ENCODE measurements at places on chromosomes 2 and 18.

DNA sequence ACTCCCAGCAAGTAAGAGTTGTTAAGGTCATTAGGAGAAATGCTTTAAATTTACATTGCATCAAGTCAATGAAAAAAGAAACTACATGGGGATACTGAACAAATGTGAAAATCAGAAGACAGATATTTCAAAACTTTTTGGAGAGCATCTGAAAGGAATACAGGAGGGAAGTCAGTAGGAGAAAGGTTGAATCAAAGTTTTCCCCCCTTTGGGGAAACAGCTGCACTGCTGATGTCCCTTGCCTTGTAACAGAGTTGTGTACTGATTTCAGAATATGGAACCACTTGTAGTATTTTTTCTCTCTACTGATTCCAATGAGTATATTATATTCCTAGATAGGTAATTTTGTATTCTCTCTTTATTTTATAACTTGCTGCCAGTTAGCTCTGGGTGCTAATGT is 592.5 kb upstream of the ZEB2 start:
- DNase-seq, result no peak

- no peak for DNase-seq
These were observed 292.1 kb downstream of the SLC4A3 start for GRCh38 chr2:219919506-219919905.

DNA sequence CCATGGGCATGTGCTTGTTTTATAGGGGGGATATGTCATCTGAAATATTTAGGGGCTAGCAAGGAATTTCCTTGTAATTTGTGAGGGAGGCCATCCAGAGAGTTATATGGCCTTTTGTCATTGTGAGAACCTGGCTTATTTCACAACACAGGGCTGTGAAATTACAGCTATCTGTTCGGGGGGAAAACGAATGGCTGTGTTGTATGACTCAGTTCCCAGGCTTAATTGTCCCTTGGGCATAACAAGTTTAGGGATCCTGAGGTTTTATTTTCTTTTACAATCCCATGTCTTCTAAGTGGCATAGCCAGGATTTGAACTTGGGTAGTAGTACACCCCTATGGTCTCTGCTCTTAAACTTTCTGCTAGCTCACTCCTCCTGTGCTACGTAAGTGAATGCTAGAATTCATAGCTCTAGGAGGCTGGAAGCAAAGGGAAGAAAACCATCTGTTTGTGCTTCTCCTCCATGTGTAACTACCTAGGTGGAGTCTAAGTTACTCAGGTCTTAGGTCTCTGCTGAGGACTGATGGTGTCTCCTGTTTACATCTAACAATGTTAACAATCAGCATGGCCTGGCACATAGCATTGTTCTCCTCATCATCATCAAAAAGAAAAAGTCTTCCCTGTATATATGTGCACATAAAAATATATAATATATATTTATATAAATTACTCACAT is 53.8 kb downstream of the SKA1 start:
- no peak for DNase-seq

DNA sequence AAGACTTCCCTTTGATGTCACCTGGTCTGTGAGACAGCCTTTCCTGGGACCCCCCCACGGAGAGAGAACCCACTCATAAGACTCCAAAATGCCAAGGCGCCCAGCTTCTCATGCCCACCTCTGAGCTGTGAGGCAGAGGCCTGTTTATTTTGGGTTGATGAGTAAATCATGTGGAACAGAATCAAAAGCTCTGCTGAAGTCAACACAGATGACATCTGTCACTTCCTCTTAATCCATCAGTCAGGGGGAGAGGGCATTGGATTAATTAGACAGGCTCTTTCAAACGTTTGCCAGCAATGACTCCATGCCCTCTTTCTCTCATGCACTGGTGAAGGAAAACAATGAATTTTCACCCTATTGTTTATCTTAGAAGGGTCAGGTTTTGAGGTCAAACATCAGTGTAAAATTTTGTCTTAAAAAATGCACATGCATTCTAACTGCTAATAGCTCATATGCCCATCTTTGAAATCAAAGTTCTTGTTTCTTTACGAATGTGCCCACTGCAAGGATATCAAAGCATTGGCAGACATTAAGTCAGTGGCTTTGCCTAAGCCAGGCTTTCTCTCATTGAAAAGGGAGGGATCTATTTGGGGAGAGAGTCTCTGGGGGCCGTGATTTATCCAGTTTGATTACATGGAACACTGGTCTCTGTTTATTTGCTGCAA is 184.1 kb downstream of the ACKR3 start:
- DNase-seq, result no peak

GRCh38 chr2:71492112-71492511 is 38.8 kb downstream of the DYSF start:
- DNase-seq, result no peak

DNA sequence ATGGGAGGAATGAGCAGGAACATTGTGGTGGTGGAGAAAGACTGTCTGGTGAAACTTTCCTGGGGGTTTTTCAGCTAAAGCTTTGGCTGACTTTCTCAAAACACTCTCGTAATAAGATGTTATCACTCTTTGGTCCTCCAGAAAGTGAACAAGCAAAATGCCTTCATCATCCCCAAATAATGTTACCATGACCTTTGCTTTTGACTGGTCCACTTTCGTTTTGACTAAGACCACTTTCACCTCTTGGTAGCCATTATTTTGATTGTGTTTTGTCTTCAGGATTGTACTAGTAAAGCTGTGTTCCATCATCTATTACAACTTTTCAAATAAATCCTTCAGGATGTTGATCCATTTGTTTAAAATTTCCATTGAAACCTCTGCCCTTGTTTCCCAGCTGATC is 103.2 kb downstream of the AKAIN1 start:
- no peak for DNase-seq

- no peak for DNase-seq
These were observed 30.4 kb downstream of the AOX1 start for GRCh38 chr2:200616193-200616592.

DNA sequence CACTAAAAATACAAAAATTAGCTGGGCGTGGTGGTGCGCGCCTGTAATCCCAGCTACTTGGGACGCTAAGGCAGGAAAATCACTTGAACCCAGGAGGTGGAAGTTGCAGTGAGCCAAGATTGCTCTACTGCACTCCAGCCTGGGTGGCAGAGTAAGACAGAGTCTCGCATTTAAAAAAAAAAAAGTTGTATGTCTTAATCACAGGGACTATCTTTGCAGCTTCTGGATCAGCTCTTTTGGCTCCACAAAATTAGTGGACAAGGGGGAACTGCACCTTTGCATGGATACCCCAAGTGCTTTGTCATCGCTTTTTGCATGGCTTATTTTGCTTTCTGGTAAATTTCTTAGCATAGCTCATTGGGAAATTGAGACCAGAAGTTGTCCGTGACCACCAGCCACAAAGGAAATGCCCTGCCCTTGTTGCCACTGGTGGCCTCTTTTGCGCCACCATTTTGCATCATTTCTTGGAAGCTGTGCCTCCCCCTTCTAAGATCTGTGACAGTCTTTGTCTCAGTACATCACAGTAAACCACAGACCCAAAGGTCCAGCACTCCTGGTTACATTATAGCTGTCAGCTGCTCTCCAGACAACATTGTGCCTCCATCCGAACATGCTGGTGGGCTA is 43.9 kb upstream of the PCBP1 start:
- no peak for DNase-seq

DNA sequence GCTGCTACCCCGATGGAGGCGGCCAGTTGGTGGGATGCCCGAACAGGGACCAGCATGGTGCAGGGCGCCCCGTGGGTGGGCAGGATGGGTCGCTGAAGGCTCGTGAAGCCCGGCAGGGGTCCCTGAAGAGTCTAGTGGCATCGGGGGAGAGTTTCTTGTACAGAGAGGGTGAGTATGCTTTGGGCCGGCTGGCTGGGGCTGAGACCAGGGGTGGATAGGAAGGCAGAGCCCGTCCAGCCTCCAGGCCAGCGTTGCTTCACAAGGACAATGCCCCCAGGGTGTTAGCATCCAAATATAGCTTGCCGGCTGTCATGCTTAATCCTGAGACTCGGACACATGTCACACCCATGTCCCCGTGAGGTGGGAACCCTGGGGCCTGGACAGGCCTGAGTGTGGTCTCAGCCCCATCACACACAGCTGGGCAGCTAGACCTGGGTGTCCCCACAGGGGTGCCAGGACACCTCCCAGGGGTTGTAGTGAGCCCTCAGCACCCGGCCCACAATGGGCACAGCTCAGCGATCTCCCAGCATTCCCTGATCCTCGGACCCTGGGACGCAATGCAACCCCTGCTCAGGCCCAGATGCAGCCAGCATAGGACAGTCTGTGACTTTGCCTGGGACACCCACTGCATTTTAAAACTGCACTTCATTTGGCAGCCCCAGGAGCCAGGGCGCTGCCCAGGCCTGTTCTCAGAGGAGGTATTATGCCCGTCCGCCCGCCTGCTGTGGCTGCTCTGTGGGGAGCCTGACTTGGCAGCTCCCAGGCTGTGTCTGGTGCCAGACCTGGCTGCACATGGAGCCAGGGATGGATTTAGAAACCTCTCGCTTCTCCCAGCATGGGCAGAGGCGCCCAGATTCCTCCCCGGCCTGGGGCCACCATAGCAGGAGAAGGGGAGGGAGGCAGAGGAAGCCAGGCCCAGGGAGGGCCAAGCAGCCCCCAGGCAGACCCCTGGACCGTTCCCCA is 36.4 kb downstream of the RAMP1 start:
- DNase-seq, result no peak

DNA sequence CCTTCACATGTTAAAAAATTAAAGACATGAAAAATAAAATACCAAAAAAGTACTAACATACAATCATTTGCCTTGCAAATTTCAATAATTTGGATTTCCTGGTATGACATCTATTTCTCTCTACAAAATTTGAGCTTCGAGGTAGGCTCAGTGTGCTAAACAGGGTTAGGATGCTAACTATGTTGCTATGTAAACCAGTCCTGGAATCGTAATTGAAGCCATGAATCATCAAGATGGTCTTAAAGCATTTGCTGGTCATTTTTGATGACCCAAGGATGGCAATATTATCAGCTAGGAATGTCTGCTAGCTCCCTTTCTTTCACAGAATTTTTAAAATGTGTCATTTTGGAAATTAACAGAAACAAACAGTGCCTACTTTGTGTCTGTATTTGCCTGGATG is 107.9 kb upstream of the TTC39C start:
- no peak for DNase-seq

DNA sequence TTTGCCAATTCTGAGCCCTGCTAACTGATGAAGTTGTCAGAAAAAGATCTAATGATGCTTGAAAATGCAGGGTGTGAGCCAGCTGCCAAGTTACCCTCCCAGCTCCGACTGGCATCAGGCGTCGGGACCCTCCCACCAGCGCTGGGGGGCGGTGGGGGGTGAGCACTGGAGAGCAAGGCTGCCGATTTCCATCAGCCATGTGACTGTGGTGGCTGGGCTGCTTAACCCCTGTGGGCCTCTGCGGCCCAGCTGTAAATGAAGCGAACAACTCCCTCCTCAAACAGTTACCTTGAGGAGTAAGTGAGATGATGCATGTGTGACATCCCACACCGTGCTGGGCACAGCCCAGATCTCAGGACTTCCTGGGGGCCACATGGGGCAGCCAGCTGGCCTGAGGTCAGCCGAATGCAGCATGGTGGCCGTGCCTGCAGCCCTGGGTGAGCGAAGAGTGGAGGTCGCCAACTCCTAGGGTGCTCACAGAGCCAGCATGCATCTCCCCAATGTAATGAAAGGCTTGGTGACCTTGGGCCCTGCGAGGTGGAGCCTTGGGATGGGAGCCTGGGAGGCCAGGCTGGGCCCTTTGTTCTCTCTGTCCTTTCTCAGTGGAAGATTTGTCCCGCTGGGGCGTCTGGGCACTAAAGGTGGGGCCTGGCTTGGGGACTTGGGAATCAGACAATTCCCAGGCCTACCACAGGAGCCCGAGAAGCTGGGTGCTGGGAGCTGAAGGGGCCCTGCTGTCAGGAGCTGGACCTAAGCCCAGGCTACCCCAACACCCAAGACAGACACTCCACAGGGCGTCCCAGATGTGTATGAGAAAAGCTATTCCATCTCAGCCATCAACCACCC is 25.1 kb downstream of the CIB4 start:
- no peak for DNase-seq

- no peak for DNase-seq
These were observed 43.5 kb upstream of the ZNF397 start for GRCh38 chr18:35197296-35197695.

DNA sequence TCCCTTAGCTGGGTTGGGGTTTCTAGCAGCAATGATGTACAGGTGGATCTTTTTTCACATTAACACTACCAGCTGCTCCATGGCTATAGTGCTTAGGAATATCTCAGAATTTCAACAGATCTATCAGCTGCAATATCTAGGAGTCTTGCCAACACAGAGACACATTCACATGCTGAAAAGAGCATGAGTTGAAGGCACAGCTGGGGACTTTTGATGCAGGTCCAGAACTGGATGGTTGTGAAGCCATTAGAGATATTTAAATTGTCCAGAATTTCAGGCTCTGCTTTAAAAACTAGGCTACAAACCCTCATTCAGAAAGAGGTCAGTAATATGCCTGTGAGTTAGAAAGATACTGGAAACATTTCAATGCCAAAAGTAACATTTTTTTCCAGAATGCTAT is 122.2 kb upstream of the CCDC195 start:
- DNase-seq, result no peak

- DNase-seq, result no peak
These were observed 94.9 kb downstream of the BCL2 start for GRCh38 chr18:63224630-63225029.

GRCh38 chr2:95361216-95361980 is 41.1 kb upstream of the FAHD2A start:
- DNase-seq, result no peak

DNA sequence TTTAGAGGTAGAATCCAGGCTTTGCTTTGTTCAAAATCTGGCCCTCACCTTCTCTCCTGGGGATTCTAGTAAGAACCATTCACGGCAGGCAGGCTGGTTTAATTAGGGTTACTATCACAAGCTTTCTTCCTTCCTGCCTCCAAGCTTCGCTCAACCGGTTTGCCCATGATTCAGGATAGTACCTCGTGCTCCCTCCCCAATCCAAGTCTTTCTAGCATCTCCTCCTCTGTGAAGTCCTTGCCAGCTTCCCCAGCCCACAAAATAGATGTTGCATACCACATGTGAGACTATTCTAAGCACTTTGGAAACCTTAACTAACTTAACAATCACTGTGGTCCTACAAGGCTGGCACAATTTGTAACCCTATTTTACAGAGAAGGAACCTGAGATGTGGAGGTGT is 135.1 kb downstream of the SOCS6 start:
- DNase-seq, result no peak

DNA sequence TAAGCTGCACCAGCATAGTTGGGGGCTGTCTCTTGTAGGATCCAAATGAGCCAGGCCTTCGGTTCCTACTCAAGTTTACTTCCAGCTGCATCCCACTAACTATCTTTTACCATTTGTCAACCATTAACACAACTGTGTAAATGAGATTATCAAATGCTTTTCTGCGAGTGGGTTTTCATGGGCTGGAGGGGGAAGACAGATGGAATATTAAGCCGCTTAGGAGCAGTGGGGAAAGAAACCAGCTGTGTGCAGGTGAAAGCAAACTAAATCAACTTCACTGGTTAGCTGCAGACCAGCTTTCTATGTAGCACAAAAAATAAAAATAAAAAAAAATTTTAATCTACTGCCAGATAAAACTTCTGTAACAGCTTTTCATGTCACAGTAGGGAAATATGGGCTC is 307.3 kb upstream of the FBXO11 start:
- no peak for DNase-seq

DNA sequence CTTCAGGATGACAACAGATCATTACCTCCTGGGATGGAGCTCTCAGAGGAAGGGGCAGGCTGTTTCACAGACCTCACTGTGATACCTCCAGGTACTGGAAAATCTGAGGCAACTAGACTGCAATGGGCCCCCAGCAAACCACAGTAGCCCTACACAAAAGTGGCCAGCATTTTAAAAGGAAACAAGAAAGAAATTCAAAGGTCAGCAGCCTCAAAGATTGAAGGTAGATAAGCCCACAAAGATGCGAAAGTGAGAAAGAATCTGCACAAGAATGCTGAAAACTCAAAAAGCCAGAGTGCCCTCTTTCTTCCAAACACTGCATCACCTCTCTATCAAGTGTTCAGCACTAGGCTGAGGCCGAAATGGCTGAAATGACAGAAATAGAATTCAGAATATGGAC is 499.5 kb upstream of the CHAC2 start:
- no peak for DNase-seq

All from NCI-H2227 treated with DMSO at 0.1 percent for 48 hours (cell line).